Stimulated activated CD4-positive, alpha-beta T cell treated with anti-CD3 and anti-CD28 coated beads, Interleukin-15, amount 100 ng/mL, for 1 hour (primary cell): ENCODE measurements at places on chromosomes 4 and X.

DNA sequence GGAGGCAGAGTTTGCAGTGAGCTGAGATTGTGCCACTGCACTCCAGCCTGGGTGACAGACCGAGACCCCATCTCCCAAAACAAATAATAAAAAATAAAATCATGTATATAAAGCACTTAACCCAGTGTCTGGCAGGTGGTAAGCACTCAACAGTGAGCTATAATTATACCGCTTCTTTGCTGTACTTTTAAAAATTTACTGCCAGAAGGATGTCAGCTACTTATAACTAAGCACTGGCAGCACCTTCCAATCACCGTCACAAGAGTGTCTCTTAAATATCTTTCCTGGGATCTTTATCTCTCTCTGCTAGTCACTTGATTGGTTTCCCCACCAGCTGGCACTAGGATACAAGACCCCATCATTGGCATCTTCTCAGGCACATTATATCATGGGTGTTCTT is 53.9 kb upstream of the DAPP1 start:
- no peak for DNase-seq

- DNase-seq = no peak
Observed at GRCh38 chr4:64497491-64497890, 88.2 kb upstream of the TECRL start.

DNA sequence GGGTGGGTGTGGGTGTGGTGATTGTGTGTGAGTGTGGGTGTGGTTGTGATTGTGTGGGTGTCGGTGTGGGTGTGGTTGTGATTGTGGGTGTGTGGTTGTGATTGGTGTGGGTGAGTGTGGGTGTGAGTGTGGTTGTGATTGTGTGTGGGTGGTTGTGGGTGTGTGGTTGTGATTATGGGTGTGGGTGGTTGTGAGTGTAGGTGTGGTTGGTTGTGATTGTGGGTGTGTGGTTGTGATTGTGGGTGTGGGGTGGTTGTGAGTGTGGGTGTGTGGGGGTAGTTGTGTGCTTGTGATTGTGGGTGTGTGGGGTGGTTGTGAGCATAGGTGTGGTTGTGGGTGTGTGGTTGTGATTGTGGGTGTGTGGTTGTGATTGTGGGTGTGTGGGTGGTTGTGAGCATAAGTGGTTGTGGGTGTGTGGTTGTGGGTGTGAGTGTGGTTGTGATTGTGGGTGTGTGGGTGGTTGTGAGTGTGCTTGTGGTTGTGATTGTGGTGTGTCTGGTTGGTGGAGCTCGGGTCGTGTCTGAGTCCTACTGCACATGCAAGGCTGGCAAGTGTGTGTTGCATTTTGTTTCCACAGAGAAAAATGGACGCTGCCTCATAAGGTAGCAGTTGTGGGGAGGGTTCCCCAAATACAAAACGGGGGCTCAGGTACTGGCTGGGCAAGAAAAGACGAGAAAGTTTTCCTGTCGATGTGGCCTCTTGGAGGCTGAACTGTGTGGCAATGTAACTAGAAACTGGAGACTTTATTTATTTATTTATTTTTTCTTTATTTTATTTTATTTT is 116.7 kb downstream of the UBE2K start:
- no peak for DNase-seq

DNA sequence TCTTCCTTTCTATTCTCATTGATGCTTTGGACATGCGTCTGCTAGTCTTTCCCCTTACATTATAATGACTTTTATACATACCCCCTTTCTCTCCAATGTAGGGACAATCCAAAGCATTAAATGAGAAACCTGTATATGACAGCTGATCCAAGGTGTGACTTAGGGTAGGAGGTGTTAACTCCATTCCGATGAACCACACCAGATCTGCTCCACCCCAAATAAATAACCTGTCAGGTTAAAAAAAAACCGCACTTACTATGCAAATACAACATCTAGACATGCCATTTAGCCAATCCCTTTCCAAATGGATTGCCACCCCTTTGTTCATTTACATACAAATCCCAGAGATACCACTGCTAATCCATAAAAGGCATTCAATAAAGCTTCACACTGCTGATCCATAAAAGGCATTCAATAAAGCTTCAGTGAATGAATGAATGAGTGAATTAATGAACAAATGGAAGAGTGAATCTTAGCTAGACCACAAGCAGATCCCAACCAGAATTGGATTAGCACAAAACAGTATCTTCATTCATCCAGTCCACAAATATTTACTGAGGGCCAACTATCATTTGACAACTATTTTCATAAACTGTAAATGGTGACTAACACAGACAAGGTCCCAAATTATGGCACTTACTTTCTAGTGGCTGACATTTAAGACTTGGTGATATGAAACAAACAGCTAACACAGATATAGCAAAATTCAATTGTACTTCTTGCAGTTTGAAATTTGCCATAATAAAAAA is 158.9 kb upstream of the MAP3K15 start:
- DNase-seq = no peak

DNA sequence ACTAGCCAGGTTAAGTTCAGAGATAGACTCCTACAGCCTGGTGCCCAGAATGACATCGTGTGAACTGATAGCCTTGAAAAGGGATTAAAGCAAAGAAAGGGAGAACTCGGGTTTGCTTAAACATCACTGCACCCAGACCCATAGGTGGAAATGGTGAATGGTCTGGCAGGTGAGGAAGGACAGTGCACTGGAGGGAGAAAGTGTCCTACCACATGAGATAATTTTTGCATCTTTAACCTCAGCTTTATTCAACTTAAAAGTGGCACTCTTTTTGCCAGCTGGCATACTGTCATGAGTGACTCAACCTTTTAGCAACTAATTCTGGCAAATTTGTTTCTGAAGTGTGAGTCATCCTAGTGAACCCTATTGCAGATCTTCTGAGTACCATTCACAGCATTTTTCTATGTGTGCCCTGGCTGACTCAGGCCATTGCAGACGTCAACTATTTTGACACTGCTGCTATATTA is 53.0 kb upstream of the DAPP1 start:
- DNase-seq = no peak

- DNase-seq = no peak
Observed at GRCh38 chr4:67581208-67581857, 22.8 kb downstream of the STAP1 start.

- DNase-seq = no peak
Observed at GRCh38 chr4:76407440-76408119, 13.4 kb downstream of the CCDC158 start.

- DNase-seq = no peak
Observed at GRCh38 chr4:52054254-52054653, 3.1 kb downstream of the SPATA18 start.
